ENCODE measurements at places on chromosomes 4 and X.

GRCh38 chr4:108337923-108338322 lies 169.2 kb upstream of the LEF1 start:
- DNase-seq = peak; percentile 35

- DNase-seq = no peak
Observed at GRCh38 chr4:2092669-2093053, 33.5 kb downstream of the NAT8L start.

DNA sequence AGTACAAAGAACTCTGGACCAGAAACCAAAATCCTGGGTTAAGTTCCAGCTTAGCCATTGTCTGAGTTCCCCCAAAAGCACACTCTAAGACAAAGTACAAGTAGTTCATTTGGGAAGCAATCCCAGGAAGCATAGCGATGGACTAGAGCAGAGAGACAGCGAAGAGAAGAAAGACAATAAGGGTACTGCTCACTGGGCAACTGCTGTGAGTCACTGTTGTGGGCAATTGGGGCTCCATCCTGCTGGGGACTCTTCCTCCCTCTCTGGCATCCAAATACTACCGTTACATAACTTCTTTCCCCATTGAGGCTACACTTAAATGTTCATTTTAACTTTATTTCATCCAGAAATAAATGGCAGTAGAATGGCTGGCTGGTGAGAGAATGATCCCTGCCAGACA lies 14.1 kb downstream of the SRPX start:
- DNase-seq = no peak

DNA sequence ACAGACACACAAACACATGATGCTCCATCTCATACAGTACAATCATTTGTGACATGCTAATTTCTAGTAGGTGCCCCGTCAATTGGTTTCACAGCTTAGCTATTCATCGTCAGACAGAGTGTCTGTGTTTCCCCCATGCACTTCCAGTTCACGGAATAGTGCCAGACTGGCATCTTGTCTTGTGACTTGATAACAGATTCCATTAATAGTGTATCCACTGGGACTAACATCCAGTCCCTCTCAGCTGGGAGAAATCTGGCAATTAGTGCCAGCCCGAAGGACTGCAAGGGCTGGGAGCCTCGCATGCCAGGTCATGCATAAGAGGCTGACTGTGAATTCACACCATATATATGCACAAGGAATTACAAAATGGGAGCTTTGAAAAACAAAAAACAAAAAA lies 20.2 kb upstream of the GATB start:
- DNase-seq = peak; percentile 8

DNA sequence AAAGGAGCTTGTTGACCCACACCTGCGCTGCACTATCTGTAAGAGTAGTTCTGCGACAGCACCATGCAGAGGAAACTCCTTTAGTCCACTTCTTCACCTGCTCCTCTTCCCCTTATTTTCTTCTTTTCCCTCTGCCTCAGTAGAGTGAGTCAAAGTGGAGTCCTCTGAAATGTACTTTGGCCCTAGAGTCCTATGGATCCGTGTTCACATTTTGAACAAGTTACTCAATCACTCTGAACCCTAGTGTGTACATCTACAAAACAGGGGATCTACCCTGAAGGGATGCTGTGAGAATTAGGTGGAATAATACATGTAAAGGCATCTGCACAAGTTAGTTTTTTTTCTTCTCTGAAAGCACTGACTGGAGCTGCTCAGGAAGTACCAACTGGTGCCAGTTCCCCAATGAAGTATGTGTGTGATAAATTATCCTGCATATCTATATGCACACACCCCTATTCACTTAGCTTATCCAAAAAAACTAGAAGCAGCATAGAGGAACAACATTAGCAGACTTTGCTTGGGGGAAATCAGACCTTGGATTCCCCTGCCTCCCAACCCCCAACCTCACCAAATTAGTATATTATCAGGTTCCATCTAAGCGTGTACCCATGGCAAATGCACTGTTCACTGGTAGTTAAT lies 118.5 kb upstream of the FAM9C start:
- DNase-seq = no peak

GRCh38 chr4:89411539-89412309 lies 104.1 kb upstream of the GPRIN3 start:
- no peak for DNase-seq

GRCh38 chrX:38881066-38881465 lies 79.8 kb downstream of the MID1IP1 start:
- DNase-seq = no peak

GRCh38 chr4:84944947-84945346 lies 21.5 kb downstream of the WDFY3 start:
- DNase-seq = no peak

DNA sequence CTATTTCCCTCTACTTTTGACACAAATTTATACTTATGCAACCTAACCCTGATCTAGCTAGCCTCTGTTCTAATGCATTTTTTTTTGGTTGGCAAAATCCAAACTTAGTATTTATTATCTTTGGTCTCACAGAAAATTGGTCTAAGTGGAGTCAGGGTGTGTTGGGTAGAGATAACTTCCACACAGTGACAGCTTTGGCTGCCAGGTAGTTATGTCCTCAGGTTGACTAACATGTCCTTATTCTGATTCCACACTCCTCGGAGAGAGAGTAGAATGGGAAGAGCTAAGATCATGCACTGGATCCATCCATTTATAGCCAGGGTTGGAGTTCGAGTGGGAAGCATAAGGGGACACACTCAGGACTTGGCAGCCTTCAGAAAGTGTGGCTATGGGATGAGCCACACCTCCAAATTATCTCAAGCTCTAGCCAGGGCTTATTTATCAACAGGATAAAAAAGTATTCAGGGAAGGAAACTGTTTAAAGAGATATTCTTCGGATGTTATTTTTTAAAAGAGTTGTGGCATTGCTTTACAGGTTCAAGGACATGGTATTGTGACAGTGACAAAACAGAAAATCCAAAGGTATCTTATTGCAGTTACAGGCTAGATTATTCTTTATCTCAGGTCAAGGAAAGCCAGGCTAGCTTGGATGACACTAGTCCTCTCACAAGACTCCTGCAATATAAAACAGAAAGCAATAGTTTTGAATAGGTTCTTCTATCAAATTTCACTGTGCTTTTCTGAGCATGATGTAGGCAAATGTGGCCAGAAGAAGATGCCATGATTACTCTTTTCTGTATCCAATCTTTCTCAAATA lies 51.5 kb downstream of the NPY1R start:
- no peak for DNase-seq

DNA sequence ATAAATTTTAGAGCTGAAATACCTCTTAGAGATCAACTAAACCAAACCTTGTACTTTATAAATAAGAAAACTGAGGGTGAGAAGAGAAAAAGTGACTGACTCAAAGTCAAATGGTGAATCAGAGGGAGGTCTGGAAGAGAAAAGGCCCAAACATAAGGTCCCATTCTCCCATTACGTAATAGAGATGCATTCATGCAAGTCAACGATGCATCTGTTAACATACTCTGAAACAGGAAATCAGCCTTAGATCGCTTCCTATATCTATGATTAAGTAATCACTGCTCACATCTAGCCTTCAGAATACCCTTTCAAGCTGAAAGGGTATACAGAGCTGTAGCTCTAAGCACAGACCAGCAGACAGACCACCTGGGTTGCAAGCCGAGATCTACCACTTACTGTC lies 6.5 kb downstream of the RNF150 start:
- DNase-seq = no peak

- DNase-seq = peak; percentile 38
Observed at GRCh38 chr4:110049951-110050925, 137.6 kb downstream of the EGF start.

GRCh38 chr4:8308144-8308543 lies 38.6 kb downstream of the HTRA3 start:
- DNase-seq = peak; percentile 4

DNA sequence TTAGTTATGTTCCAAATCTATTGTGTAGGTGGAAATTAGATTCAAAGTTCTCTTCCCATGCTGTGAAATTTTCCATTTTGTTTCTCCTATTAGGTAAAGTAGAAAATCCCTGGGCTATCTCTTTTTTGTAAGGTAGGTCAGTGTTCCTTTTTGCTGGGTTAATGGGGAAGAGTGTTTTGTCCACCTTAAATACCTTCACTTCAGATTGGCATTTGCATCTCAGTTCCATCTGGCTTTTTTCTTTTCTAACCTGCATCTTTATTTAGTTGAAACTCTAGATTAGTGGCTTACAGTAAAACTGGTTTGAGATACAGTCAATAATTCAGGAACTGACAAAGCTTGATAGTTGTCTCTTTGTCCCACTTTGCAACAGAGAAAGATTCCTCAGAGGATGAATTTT lies 1115.8 kb downstream of the PDHA2 start:
- no peak for DNase-seq

DNA sequence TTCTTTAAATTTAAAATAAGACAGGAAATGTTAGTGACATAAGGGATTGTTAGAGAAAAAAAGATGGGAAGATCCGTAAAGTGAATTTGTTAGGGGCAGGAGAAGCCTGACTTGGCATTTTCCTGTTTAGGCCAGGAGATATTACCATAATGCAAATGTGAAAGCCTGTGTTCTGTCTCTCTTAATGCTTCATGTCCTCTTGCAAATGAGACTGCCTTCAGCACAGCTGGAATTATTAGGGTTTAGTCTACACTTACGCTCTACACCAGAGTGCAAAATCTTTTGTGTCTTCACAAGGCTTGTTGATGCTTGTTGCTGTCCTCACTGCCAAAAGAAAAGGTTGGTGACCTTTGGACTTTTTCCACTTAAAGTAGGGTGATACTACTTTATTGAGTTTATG lies 56.8 kb downstream of the JADE1 start:
- no peak for DNase-seq

DNA sequence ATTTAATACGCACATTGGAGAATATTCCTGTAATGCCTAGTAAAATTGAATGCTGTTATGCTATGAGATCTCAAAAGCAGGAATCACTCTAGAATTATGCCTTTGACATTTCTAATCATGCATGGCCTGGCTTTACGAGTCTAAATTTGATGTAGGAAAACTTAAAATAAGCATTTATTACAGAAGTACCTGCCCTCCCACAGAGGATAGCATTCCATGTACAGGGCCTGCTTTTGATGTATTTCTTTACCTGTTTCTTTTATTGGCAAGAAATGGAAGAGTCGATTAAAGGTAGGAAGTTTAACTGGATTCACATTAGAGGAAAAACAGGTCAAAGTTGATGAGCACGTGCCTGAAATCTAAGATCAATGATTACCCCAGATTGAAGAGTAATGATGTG lies 219.5 kb downstream of the PCDH7 start:
- no peak for DNase-seq

- no peak for DNase-seq
Observed at GRCh38 chr4:14532436-14532835, 469.8 kb upstream of the CPEB2 start.

- DNase-seq = no peak
Observed at GRCh38 chr4:79492148-79492547, 84.1 kb upstream of the GK2 start.

- DNase-seq = no peak
Observed at GRCh38 chr4:182418054-182418734, 175.0 kb downstream of the TENM3 start.

DNA sequence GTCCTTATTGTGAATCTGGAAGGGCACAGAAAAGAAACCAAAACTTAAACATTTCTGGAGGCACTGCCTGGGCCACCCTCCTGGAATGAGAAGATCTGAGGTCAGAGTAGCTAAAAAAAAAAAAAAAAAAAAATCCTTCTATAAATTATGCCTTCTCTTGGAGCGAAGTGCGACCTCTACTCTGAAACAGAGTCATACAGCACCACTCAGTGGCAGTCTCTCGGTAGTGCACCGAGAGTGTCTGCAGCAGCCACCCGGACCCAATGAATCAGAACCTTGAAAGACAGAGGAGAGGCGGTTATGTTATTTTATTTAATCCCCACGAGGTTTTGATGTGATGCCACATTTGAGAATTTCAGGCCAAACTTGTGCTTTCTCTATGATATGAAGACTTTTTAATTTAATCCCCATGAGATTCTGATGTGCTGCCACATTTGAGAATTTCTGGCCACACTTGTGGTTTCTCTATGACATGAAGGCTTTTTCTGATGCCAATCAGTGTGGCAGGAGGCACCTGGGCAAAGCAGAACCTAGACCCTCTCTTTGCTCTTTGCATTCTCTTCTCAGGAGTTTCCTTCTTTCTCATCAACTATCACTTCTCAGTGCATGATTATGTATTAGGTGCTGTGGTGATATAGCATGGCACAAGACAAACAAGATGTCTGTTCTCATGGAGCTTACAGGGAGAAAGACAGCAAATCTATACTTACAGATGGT lies 5.6 kb upstream of the CT47C1 start:
- peak; percentile 45 for DNase-seq

- DNase-seq = no peak
Observed at GRCh38 chr4:120053911-120054310, 12.7 kb downstream of the MAD2L1 start.

DNA sequence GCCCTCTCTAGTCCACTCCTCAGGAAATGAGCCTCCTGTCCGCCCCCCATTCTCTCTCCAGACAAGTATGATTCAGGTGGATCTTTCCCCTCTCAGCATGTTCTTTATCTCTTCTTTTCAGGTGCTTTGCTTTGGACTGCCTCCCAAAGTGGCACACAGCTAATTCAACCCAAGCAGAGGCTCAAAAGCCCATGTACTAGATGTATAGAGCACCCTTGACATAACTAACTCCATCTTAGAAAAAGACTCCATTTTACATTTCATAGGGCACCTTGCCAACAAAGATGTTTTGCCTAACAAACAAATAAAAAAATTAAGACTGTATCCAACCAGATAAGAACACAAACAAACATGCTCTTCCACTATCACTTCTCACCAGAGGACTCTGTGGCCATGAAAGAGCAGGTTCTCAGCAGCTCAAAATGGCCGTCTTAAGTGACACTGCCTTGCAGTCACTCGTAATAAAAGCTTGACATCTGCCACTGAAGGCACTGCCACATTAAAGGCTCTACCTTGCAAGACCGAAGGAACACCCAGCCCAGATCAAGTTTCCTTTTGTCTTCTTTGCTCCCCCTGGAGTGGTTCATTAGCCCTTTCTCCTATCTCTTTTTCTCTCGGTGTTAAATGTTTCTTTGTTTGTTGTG lies 84.9 kb upstream of the TAB3 start:
- no peak for DNase-seq
